ENCODE measurements at places on chromosomes 1 and 21. TPM values are rescaled to one million over a fixed set of nuclear protein-coding genes. Genes with fewer than 3 reads are reported as not detected.

E2F2 gene
- 0.17 TPM for total RNA-seq

TTC39A gene
- 0.51 TPM for total RNA-seq

CFAP57 gene
- total RNA-seq, result 0.17 TPM

C4BPA gene
- not detected for total RNA-seq

RNU1-4 gene
- total RNA-seq, result under 0.01 TPM

TMEM51 gene
- total RNA-seq, result 6.1 TPM

SLC35F3 gene
- not detected for total RNA-seq

DNA sequence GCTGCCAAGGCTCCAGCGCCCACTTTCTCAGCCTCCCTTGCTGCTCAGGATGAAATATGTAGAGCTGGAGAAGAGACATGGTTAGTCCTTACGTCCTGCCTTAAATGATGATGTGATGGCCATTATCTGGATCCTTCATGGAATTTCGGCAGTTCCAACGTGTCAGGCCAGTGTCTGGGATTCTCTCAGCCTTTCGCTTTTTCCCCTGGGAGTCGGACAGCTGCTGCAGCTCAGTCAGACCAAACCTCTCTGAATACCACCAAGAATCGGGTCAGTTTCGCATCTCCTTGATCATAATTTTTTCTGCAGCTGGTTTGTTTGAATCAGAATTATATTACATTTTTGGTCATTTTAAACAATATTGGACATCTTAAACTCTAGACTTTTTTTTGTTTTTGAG, 22.3 kb upstream of the KLHDC8A start:
- H3K4me3 ChIP-seq, result no peak overlapping the region
- H3K36me3 ChIP-seq, result no peaks in the 10 kb centered on the region
- H3K27ac ChIP-seq, result no peak overlapping the region
- no peak for DNase-seq
- H3K27me3 ChIP-seq, result peaks cover 7% of the 10 kb centered on the region

- H3K27me3 ChIP-seq, result no peaks in the 10 kb centered on the region
- no peak for DNase-seq
- H3K4me3 ChIP-seq, result no peak overlapping the region
- H3K4me1 ChIP-seq, result no peaks in the 10 kb centered on the region
These were observed 289.4 kb upstream of the ESRRG start for GRCh38 chr1:217012659-217013058.

DNA sequence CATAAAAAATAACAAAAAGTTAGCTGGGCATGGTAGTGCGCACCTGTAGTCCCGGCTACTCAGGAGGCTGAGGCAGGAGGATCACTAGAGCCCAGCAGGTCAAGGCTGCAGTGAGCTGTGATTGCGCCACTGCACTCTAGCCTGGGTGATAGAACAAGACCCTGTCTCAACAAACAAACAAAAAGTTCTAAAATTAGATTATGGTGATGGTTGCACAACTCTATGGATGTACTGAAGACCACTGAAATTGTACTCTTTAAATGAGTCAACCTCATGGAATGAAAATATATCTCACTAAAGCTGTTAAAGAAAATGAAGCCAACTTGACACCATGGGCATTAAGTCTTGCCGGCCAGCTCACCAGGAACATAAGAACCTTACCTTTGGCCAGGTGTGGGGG, 9.1 kb downstream of the MRAP start:
- peaks cover 10% of the 10 kb centered on the region for H3K36me3 ChIP-seq
- DNase-seq, result peak; percentile 18
- no peaks in the 10 kb centered on the region for H3K4me1 ChIP-seq
- no peak overlapping the region for H3K27ac ChIP-seq
- H3K27me3 ChIP-seq, result no peaks in the 10 kb centered on the region

DNA sequence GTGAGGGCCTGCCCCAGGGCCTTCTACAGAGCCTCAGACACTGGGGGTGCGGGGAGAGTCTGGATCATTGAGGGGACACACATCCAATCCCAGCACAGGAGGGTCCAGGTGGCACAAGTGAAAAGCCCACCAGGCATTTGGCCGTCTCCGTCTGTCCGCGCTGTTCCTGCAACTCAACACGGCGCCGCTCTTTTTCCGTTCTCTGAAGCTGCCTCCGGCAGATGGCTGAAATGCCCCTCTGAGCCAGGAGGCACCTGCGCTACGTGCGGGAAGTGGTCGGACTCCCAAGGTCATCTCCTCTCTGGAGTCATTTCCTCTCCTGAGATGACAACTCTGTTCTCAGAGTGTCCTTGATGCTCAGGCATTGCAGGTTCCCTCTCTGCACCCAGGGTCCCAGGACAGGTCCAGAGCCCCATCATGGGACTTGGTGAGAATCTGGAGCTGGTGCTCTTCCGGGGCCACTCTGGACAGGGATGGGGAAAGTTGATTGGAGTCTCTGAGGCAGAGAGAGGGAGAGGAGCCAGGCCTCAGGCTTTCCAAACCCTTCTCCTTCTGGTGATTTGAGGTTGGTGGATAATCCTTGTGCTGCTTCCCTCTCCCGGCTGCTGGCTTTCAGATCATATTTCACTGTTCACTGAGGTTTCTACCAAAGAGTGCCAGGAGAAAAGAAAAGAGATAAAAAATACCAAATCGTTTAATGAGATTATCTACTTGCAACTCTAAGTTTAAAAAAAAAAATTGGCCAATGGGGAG, 14.0 kb upstream of the MIXL1 start:
- DNase-seq, result no peak
- no peaks in the 10 kb centered on the region for H3K27me3 ChIP-seq
- H3K4me3 ChIP-seq, result no peak overlapping the region

- no peak overlapping the region for H3K4me3 ChIP-seq
- peak; percentile 25 for DNase-seq
- no peaks in the 10 kb centered on the region for H3K4me1 ChIP-seq
These were observed 291.1 kb upstream of the ADGRL2 start for GRCh38 chr1:81509594-81509993.

GRCh38 chr1:67110352-67110751, 24.4 kb downstream of the C1orf141 start:
- DNase-seq, result no peak
- no peaks in the 10 kb centered on the region for H3K36me3 ChIP-seq
- no peaks in the 10 kb centered on the region for H3K27me3 ChIP-seq
- no peaks in the 10 kb centered on the region for H3K4me1 ChIP-seq
- H3K27ac ChIP-seq, result no peak overlapping the region

GRCh38 chr1:205978676-205979075, 24.5 kb downstream of the RAB7B start:
- no peaks in the 10 kb centered on the region for H3K27me3 ChIP-seq
- H3K36me3 ChIP-seq, result no peaks in the 10 kb centered on the region
- no peak overlapping the region for H3K27ac ChIP-seq
- DNase-seq, result no peak
- no peak overlapping the region for H3K4me3 ChIP-seq

DNA sequence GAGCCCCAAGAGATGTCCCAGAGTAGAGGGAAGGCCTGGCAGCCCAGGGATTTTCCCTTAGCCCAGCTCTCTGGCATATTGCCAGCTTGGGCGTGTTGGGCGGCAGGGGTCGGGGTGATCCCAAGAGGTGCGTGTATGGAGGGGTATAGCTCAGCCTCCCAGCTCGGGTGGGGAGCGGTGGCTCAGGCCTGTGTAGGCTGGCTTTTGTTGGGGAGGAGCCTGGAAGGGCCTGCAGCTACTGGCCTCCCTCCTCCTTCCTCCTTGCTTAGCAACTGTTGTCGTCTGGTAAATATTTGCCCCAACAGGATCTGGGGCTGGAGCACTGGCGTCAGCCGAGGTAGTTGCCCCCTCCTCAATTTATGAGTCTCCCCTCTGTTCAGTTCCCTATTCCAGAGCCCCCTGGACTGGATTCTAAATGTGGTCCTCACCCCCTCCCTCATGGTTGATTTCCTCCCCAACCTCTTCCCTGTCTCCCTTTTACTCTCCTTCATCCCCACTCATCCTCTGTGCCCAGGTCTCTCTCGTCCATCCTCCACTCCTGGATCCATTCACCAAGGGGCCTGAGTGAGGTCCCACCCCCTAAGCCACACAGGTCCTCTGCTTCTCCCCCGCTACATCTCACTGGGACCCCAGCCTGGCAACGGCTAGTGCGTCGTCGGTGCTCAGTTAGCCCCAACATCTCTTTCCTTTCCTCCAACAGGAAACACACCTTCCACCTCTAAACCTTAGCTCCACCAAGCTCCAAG, 10.3 kb upstream of the LMNA start:
- no peaks in the 10 kb centered on the region for H3K27me3 ChIP-seq
- H3K4me3 ChIP-seq, result no peak overlapping the region
- peak overlapping the region; percentile 99 for H3K27ac ChIP-seq

DNA sequence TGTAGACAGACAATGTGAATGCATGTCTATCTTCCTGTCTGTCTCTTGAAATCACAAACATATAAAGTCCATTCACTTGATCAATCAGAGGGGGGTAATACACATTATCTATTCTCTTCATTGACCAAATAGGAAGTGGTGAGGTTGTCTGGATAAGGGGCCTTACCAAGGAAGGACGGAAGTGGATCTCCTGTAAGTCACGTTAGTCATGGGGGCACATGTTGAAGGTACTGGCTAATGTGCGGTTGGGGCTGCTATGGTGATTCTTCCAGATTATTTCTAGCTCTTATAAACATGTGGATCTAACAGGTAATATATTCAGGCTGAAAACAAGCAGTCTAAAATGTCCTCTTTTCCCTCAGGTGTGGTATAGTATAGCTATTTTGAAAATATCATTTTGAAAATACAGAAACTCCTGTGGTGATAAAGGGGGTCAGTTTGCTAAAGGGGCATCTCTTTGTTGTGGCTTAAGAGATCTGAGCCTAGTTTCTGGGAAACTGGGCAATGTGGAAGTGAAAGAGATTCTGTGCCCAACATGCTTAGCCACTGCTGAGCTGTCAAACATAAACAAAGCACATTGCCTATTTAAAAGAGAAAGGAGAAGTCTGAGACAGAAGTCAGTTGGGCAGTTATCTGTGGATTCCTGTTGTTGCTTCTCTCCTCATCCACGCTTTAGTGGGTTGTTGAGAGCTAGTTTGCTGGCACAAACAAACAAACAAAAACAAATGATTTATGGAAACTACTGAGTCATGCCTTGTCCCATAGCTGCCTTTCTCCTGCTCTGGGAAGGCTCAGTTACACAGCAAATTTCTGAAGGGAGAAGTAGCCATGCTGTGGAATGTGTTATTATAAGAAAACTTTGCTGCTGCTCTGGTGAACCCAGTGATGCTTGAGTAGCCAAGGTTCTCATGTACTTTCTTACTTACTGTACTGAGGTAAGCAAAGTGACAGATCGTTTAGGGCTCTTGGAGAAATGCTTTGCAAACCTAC, 166.9 kb downstream of the HLX start:
- peaks cover 2% of the 10 kb centered on the region for H3K4me1 ChIP-seq
- no peaks in the 10 kb centered on the region for H3K36me3 ChIP-seq
- DNase-seq, result peak; percentile 37

- no peaks in the 10 kb centered on the region for H3K4me1 ChIP-seq
- no peak for DNase-seq
- no peaks in the 10 kb centered on the region for H3K27me3 ChIP-seq
These were observed 17.3 kb downstream of the DISC1 start for GRCh38 chr1:231643935-231644237.

GRCh38 chr21:40120940-40121575, 253.8 kb downstream of the PCP4 start:
- H3K27ac ChIP-seq, result no peak overlapping the region
- DNase-seq, result peak; percentile 1
- no peak overlapping the region for H3K4me3 ChIP-seq

- H3K27ac ChIP-seq, result no peak overlapping the region
- no peaks in the 10 kb centered on the region for H3K27me3 ChIP-seq
- no peaks in the 10 kb centered on the region for H3K36me3 ChIP-seq
- H3K4me3 ChIP-seq, result no peak overlapping the region
These were observed 62.6 kb downstream of the SPAG17 start for GRCh38 chr1:118122234-118123004.

DNA sequence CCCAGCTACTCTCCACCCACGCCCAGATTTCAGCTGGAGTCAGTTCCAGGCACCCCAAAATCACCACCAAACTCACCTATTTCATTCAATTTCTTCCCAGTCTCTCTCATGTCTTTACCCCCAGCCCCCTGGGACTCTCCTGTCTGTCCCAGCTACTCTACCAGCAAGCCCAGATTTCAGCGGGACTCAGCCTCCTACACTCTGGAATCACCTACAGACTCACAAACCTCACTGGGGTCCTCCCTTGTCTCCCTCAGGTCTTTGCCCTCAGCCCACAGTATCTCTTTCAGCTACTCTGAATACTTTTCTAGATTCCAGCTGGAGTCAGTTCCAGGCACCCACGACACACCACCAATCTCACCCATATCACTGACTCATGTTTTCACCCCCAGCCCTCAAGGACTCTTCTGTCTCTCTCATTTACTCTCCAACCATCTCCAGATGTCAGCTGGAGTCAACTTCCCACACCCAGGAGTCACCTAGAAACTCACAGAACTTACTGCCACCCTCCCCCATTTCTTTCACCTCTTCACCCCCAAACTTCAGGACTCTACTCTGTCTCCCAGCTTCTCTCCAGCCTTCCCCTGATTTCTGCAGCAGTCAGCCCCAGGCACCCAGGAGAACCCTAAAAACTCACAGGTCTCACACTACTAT, 1529.3 kb upstream of the TPTE start:
- DNase-seq, result peak; percentile 52
- no peaks in the 10 kb centered on the region for H3K27me3 ChIP-seq
- H3K4me1 ChIP-seq, result no peaks in the 10 kb centered on the region
- H3K36me3 ChIP-seq, result no peaks in the 10 kb centered on the region
- H3K27ac ChIP-seq, result no peak overlapping the region
- no peak overlapping the region for H3K4me3 ChIP-seq

DNA sequence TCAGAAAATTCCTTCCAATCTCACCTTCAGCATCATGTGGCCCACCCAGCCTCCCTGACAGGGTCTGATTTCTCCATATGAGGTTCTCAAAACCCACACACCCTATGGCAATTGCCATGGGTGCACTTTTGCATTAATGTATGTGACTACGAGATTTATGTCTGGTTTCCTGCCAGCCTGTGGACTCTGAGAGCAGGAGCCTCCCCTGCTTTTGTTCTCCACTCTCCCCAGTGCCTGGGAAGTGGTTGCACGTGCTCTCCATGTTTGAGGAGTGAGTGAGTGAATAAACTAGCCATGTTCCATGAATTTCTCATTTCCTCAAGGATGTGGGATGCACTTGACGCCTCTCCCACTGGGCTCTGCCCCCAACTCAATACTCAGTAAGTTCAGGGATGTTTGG, 91.2 kb downstream of the ACTL8 start:
- no peaks in the 10 kb centered on the region for H3K4me1 ChIP-seq
- H3K27ac ChIP-seq, result no peak overlapping the region
- H3K4me3 ChIP-seq, result no peak overlapping the region
- no peaks in the 10 kb centered on the region for H3K36me3 ChIP-seq
- no peak for DNase-seq
- no peaks in the 10 kb centered on the region for H3K27me3 ChIP-seq

All from fibroblast of lung (primary cell).